ENCODE measurements at places on chromosomes 11 and 22. TPM values are rescaled to one million over a fixed set of nuclear protein-coding genes. Genes with fewer than 3 reads are reported as not detected.

DNA sequence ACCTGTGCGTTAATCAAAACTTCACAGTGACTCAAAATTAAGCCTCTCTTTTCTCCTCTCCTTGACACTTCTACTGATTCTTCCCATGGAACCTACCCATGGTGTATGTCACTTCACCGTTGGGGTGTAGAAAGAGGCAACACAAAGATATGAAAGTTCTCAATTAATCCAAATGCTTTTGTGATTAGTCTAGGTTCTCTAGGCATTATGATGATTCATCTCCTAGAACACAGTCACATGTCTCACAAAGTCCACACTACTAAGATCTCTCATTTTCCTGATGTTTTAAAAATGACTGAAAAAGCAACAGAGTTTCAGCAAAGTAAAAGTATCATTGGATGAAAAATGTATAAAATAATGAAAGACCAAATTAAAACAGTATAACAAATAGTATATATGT, 13.7 kb upstream of the SCGB2A2 start:
- ATAC-seq: no peak

DNA sequence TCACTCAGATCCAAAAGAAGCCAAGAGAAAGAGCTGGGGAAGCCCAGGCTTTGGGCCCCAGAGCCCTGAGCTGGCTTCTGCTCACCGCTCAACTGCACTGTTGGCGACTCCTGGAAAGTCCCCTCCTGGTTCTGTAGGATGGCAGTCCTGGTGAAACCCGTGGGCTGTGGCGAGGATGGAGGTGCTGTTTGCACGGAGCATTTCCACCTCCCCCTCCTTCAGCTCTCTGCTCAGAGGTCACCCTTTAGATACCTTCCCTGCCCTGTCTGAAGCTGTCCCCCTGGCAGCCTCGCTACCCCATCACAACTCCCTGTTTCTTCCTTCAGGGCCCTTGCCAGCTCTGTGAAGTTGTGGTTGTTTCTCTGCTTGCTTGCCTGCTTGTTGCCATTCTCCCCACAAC, 97.8 kb downstream of the MYO18B start:
- ATAC-seq: no peak

DNA sequence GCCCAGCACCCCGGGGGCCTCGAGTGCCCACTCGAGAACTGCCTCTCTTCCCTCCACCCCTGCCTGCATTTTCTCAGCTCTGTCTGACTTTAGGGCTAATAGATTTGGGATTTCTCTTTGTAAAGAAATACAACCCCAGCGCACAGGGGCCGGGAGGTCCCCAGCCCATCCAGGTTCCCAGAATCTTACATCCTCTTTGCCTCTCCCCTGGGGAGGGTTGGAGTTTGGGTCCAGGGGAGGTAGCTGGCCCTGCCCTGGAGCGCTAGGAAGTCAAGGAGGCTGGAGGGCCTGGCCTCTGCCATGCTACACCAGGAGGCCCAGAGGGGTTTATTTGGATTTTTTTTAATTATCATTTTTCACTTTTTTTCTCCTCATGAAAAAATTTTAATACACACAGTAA, 65.7 kb upstream of the LMO1 start:
- ATAC-seq: no peak

MUC5B gene
- 16.0 TPM for total RNA-seq

RASSF10 gene
- 11.3 TPM for total RNA-seq

VSIG10L2 gene
- total RNA-seq: not detected

DNA sequence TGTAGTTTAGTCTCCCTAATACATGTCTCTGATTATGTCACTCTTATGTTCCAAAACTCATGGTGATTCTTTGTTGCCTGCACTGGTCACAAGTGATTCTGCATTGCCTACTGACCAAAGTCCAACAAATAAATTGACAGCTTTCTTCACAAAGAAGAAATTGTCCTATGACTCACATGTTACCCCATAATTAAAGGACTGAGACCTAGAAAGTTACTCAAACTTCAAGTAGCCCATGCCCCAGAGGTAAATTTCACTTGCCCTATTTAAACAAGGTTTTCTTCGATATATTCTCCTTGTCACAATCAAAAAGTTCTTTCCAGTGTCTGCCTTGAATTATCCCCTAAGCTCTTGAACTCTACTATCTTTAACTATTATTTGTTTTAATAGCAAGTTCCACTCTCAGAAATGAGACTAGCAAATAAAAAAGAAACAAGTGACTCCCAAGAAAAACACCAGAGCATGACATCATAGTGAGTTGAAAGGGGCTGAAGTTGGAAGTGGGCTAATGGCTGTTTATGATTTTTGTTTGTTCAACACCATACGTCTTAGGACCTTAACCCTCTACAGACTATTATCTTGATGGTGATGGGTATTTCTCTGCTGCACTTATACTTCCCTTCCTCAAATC, 94.5 kb upstream of the BLID start:
- ATAC-seq: no peak

CNGA4 gene
- total RNA-seq: 0.08 TPM

DNA sequence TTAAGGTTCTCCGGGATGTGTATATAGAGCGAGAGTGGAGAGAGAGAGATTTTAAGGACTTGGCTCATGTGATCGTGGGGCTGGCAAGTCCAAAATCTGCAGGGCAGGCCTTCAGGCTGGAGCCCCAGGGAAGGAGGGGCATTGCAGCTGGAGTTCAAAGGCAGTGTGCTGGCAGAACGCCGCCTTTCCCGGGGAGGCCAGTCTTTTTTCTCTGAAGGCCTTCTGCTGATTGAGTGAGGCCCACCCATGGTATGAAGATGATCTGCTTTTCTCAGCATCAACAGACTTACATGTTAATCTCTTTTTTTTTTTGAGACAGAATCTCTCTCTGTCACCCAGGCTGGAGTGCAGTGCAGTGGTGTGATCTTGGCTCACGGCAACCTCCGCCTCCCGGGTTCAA, 25.4 kb downstream of the FBLN1 start:
- ATAC-seq: no peak

GRCh38 chr11:124768914-124769313, 6.8 kb upstream of the ESAM start:
- no peak for ATAC-seq

- no peak for ATAC-seq
Measured at GRCh38 chr22:45180146-45180679, 16.5 kb downstream of the NUP50 start.

GRCh38 chr11:63709336-63709884, 28.1 kb downstream of the RTN3 start:
- no peak for ATAC-seq

TMEM223 gene
- total RNA-seq: 10.0 TPM

DNA sequence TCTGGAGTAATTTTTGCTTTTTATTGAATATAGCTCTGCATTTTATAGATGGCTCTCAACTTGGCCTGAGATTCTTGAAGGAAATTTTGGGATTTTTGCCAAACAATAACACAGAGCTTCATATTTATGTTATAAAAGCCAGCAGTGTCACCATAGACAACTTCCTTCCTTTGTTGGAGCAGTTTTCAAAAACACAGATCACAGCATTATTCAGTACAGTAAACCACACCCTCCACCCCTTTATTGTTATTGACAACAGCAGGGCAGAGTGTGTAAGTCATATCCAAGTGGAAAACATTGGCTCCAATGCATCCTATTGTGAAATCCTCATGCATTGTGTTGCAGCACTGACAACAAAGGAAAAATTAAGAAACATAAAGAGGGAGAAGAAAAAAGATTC, 62.6 kb upstream of the PRSS23 start:
- no peak for ATAC-seq

CD3E gene
- total RNA-seq: 1.2 TPM

DNA sequence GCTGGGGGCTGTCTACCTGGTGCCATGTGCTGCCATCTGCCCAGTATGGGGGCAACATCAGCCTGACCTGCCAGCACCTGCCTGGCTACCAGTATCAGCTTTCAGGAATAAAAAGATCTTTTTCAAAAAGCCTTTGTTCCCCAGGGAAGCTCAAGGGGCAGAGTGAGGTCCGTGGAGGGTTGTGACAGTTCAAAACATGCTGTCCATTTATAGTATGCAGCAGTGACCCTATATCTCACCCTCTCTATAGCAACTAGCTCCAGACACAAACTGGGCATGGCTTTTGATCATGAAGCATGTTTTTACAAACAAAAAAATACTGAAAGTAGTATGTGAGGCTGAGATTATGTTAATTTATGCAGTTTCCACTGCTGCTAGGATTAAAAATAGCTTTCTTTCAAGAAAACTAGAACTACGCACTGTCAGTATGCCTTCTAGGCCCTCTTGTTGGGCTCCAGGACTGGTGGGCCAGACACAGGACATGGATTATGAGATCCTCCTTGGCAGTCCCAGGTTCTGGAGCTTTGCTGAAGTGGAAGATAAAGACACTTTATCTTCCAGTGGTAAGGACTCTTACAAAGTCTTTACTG, 23.4 kb downstream of the NAV2 start:
- ATAC-seq: no peak

CNTF gene
- 0.76 TPM for total RNA-seq

- ATAC-seq: no peak
Measured at GRCh38 chr11:125192183-125192582, 27.6 kb downstream of the PKNOX2 start.

GRCh38 chr11:63444160-63444559, 46.8 kb downstream of the PLAAT5 start:
- no peak for ATAC-seq

DNA sequence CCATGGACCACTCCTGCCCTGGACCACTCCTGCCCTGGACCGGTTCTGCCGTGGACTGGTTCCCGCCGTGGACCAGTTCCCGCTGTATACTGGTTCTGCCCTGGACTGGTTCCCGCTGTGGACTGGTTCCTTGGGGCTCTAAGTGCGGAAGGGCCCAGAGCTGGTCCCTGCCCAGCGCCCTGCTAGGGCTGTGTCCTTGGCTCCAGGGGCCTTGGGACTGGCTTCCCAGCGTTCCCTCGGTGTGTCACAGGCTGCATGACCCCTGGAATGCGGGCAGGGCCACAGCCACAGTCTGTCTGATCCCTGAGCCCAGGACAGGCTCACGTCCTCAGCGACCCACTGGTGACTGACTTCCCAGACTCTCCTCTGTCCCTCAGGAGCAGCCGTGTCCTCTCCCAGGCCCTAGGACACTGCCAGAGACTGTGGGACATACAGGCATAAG, 412.2 kb downstream of the TBC1D22A start:
- no peak for ATAC-seq

DNA sequence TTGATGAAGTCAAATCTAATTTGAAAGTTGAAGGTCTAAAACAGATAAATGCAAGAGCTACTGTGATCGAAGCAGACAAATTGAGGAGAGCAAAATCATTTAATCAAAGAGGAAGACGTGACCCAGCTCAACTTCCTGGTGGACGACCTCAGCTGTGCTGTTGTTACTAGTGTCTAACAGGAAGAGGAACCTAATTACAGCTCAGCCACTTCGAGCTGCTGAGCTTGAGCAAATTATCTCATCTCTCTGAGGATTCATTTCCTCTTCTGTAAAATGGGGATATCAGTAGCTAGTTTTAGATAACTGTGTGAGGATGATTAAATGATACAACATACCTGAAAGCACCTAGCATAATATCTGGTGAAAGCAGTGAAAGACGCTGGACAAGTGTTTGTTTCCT, 48.6 kb upstream of the OLFML1 start:
- peak; percentile 37 for ATAC-seq

- no peak for ATAC-seq
Measured at GRCh38 chr11:63462137-63462536, 28.8 kb downstream of the PLAAT5 start.

DNA sequence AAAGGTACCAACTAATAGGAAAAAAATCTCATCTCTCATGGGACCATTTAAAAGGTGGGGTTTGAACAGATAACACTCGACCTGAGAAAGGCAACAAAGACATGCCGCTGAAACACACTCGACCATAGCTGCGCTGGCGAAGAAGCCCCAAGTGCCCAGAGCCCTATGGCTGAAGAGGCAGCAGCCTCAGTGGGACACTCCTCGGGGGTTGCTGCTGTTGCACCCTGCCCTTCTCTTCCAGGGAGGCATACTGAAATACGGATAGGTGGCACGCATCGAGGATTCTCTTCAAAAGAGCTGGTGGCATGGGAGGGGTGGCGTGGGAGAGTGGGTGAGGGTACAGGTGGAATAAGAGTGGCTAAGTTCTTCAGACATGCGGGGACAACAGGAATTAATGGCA, 18.5 kb upstream of the PHLDA2 start:
- ATAC-seq: no peak

CCDC73 gene
- total RNA-seq: 0.40 TPM

DDI1 gene
- not detected for total RNA-seq

OR51A4 gene
- total RNA-seq: not detected

GRCh38 chr11:31968461-31969358, 122.2 kb upstream of the RCN1 start:
- ATAC-seq: no peak

DNA sequence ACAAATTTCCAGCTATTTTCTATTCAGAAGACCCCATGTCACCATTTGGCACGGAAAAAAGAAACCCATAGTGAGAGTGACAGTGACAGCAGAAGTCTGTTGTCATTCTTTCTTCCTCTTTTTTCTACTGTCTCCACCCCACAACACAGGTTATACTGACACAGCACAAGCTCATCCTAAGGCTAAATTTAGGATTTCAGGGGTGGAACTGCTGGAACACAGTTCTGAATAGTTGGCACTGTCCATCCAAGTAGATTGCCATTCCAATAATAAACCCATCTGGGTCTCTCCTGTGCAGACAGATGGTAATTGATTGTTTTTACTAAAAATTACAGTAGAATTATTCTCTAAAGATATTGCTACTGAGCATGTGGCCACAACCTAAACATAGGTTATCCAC, 95.2 kb upstream of the C11orf87 start:
- no peak for ATAC-seq

- no peak for ATAC-seq
Measured at GRCh38 chr11:123587044-123587443, 67.4 kb downstream of the SCN3B start.

SCGB1A1 gene
- total RNA-seq: 0.48 TPM

DNA sequence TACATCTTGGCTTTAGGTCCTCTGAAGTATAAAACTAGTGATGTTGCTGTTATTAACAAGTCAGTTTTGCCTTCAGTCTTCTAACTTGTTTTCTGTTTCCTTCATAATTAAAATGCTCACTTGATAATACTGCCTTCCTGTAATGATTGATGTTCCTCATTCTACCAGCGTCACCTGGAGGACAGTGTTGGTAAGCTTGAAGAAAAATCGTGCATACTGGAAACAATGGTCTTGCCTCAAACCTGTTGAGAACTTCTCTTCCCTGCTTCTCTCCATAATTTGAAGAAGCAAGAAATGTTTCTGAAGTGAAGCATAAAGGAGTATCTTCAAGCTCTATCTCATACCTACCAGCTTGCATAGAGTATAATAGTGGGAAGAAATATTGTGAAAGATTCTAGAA, 3.0 kb downstream of the YWHAH start:
- ATAC-seq: no peak

TMEM191C gene
- 4.2 TPM for total RNA-seq

DNA sequence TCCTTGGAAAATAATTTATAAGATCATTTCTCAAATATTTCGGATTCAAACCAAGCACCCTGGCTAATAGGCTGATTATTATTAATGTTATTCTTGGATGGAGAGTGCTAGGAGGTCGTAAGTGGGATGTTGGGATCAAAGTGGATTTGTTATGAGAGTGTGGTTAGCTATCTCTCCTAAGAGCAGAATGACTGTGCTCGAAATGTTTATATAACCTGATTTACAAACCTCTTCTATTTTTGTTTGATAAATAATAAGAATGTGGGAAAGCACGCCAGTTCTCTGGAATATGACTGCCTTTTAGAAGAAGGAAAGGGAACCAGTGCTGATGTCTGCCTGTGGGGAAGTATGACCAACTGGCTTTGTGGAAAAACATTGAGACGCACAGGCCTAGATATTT, 527.5 kb downstream of the NTM start:
- ATAC-seq: no peak
